NCI-H1436 treated with DMSO at 0.1 percent for 48 hours (cell line): ENCODE measurements at places on chromosomes 3 and 15.

- DNase-seq, result no peak
Measured at GRCh38 chr15:68822818-68823217, 2.1 kb upstream of the ANP32A start.

- no peak for DNase-seq
Measured at GRCh38 chr3:135199137-135199536, 404.1 kb downstream of the EPHB1 start.

DNA sequence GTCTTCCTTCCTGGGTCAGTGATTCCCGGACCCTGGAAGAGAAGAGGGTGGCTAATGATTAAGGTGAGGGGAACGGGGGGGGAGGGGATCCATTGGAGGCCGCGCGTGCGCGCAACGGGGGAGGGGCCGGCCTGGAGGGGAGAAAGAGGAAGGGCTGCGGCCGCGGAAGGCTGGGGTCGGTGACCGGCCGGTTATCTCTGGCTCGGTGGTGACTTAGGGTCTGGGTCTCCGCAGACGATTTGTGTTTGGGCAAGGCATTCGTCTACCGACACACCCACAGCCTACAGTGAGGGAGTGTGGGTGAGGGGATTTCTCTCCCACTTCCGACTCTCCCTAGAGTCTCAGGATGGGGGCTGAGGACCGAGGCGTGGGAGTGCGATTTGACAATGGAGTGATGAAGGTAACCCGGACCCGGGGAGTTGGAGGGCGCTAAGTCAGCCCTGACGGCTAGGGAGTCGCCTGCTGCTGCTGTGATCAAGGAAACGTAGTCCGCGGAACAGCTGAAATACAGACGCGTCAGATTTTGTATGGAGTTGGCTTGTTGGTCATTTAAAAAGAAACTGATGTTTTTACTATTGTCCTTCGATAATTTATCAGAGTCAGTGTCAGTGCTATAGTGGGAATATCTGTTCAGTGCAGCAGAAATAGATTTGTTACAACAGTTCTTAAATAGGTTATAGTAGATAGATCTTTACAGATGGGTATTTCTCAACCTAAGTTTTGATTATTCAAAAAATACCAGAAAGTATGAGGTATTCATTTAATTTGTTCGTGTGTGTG lies 733 bp downstream of the RNF111 start:
- no peak for DNase-seq

DNA sequence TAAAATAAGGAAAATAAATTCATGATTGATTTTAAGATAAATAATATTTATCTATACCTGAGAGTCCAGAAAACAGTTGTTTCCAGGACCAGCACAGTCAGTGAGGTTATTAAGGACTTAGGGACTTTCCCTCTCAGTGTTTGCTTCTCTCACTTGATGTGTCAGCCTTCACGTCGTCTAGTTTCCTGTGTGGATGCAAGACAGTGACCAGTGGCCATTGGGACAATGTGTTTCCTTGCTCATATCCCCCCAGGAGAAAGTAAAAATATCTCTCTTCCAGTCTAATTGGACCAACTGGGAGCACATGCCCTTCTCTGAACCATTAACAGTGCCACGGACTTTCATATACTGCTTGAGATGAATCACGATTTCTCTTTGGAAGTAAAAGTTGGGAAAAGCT lies 157.8 kb upstream of the CTNNB1 start:
- DNase-seq, result no peak

DNA sequence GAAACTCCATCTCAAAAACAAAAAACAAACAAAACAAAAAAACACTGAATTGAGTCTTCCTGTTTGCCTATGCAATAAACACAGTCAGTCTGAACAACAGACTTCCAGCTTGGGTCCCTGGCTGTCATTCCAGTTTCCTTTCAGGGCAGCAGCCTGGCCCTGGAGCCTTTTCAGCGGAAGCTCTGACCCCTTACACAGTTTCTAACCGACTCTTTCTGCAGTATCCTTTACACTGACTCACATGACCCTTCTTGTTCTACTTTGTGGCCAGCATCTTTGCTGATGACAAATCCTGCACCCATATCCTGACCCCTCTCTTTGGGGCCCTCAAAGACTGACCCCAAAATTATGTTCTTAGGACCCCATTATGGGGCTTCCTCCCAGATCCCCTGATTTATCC lies 38.3 kb upstream of the INO80 start:
- DNase-seq, result no peak

DNA sequence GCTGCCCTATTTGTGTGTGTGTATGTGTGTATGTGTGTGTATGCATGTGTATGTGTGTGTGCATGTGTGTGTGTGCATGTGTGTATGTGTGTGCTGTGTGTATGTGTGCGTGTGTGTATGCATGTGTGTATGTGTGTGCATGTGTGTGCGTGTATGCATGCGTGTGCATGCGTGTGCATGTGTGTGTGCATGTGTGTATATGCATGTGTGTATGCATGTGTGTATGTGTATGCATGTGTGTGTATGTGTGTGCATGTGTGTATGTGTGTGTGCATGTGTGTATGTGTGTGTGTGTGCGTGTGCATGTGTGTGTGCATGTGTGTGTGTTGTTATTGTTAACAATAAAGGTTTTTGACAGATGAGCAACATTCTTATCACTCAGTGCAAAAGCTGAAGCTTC lies 110.8 kb upstream of the HES1 start:
- no peak for DNase-seq

DNA sequence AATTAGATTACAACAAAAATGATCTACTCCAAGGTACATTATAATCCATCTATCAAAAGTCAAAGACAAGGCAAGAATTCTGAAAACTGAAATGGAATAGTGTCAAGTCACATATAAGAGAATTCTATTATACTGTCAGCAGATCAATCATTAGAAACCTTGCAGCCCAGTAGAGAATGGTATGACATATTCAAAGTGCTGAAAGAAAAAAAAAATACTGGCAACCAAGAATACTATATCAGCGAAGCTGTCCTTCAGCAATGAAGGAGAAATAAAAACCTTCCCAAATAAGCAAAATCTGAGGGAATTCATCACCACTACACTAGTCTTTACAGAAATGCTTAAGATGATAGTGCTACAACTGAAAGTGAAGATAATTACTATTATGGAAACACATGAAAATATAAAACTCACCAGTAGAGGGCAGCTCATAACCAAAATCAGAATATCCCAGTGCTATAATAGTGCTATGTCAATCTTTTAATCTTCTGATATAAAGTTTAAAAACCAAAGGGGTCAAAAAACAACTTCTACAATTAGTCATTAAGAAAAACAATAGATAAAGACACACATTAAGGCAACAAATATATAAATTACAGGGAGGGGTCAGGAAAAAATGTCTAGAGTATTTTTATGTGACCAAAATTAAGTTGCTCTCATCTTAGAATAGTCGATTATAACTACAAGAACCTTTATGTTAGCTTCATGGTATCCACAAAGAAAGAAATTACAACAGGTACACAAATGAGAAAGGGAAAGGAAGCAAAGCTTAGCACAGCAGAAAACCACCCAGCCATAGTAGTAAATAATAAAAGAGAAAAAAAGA lies 190.7 kb upstream of the CNTN6 start:
- no peak for DNase-seq

- DNase-seq, result no peak
Measured at GRCh38 chr3:175153595-175153994, 294.5 kb downstream of the NAALADL2 start.

GRCh38 chr3:3302964-3303363 lies 123.5 kb upstream of the CRBN start:
- DNase-seq, result no peak

GRCh38 chr15:98731712-98732450 lies 83.5 kb downstream of the IGF1R start:
- DNase-seq, result no peak

GRCh38 chr3:81393251-81393650 lies 368.2 kb downstream of the GBE1 start:
- DNase-seq, result no peak

DNA sequence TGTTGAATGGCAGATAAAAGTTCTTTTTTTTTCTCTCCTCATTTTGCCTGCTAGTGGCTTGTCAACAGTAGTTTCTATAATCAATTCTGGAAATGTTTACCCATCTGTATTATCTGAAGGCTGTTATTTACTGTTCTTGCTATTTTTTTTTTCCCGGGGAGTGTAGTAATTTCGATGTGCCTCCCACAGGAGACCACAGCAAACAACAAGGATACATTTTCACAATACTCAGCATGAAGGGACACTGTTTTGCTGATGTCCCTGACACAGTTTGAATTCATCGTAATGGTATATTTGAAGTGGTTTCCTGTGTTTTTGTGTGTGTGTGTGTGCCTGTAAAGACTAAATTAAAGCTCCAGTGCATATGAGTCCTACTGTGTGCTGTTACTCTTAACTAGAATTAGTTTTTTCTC lies 92.1 kb upstream of the ICE2 start:
- no peak for DNase-seq

DNA sequence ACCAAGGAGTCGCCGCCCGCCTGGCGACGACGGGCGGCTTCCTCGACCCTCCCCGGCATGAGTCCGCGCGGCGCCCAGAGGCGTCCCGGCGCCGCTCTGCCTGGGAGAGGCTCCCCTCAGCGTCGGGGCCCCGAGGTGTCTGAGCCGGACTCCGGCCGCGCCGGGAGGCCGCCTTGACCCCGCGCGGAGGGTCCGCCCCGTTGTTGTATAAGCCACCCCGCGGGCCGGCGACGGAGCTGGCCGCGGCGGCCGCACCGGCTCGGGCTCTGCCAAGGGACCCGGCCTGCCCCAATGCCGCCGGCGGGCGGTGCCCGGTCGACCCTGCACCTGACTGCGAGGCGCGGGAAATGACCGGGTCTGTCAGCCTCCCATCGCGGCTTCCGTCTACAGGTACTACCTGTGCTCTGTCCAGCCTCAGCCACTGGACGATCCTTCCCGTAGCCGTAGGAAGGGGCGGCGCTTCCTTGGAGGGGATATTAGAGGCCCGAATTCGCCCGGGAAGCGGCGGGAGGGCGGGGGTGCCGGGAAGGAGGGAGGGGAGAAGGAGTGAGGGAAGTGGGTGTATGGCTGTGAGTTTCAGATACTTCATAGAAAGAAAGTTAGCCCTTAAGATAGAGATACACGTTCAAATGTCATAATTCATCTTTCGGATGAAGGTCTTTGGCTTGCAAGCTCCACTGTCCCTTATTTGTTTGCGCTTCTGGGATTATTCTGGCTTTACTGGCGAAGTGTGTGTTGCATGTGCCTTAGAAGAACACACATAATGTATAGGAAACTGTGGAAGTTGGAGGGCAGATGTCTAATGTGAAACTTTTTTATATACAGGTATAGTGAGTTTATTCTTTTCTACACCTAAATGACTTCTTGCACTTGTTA lies 620 bp downstream of the ABHD5 start:
- no peak for DNase-seq

GRCh38 chr15:56537881-56538280 lies 72.9 kb upstream of the MNS1 start:
- DNase-seq, result no peak

GRCh38 chr15:63157891-63158431 lies 684 bp upstream of the RPS27L start:
- no peak for DNase-seq

DNA sequence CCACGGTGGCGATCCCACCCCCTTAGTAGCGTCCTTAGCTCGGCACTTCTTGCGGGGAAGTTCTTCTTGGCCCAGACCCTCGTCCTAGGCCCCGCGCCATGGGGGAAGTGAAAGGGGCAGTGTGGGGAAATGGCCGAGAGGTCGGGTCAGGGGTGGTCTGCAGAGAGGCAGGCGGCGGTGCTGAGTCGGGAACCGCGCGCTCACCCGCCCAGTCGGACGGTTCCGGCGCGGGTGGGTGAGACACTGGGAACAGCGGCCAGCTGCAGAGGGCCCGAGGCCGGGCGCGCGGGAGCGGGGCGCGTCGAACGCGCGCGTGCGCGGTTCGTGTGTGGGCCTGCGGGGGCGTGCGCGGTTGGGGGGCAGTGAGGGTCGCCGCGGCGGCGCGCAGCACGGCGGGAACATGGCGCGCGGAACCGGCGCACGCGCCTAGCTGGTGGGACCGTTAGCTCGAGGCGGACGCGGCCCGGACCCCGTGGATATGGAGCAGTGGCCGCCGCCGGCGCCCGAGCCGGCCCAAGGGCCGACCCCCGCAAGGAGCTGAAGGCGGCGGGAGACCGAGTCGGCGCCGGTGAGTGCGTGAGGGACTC lies 246.9 kb downstream of the GOLGA6L6 start:
- no peak for DNase-seq

- peak; percentile 1 for DNase-seq
Measured at GRCh38 chr3:83523470-83524073, 1435.2 kb upstream of the CADM2 start.

DNA sequence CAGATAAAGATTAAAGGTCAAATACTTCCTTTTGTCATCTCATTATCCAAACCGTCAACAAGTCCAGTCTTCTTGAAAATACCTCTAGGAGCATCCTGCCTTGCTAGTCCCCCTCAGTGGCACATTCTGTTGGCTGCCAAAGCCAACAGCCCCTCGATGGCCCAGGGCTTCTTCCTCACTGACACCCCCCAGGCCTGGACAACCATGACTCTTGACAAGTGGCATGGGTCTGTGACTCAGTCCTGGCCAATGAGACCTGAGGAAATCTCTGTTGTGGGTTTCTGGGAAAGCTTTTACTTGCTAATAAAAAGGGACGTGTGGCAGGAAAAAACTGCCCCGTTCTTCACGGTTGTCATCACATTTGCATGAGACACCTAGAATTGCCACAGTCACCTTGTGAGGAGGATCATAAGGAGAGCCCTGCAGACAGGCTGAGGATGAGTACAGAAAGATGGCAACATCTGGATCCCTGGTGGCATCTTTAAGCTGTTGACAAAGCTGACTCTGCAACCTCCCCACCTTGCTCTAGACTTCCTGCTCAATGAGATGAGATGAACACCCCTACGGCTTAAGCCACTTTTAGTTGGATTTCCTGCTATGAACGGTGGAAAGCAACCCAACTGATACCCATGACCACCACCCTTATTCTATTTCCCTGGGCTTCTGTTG lies 81.5 kb downstream of the OXNAD1 start:
- DNase-seq, result no peak
